D341Med (cell line): ENCODE measurements at places on chromosomes 5 and 9.

DNA sequence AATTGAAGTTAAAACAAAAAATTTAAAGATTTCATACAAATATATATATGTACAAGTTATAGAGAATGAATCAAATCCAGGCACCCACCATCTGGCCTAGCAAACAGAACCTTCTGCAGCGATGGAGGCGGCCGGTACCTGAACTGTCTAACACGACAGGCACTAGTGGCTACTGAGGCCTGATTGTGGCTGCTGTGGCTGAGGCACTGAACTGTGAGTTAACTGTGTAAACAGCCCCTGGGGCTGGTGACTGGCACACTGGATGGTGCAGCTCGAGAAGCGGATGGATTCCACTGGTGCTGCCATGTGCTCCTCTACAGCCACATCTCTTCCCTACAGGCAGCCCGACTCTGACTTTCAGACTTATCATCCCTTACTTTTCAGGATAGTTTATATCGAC, 82.4 kb downstream of the RAPGEF1 start:
- DNase-seq, result no peak

- DNase-seq, result no peak
Measured at GRCh38 chr5:80592761-80593160, 22.7 kb upstream of the ANKRD34B start.

DNA sequence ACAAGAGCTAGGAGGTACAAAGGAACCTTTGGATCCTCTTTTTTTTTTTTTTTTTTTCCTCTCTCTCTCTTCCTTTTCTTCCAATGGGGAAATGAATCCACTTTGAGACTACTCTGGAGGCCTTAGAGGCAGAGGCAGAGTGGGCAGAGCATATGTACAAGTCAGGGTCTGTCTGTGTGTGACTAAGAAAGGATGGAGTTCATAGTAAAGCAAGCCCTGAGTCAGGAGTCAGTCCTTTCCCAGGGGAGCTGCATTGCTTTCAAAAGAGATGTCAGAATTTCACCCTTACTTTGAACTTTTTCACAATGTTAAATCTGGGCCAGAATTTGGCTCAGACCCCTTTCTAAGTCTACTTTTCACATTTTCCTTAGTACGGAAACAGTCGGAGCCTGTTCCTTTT, 792.4 kb upstream of the C9orf72 start:
- DNase-seq, result no peak

- DNase-seq, result no peak
Measured at GRCh38 chr5:110094548-110094947, 404.8 kb downstream of the MAN2A1 start.

DNA sequence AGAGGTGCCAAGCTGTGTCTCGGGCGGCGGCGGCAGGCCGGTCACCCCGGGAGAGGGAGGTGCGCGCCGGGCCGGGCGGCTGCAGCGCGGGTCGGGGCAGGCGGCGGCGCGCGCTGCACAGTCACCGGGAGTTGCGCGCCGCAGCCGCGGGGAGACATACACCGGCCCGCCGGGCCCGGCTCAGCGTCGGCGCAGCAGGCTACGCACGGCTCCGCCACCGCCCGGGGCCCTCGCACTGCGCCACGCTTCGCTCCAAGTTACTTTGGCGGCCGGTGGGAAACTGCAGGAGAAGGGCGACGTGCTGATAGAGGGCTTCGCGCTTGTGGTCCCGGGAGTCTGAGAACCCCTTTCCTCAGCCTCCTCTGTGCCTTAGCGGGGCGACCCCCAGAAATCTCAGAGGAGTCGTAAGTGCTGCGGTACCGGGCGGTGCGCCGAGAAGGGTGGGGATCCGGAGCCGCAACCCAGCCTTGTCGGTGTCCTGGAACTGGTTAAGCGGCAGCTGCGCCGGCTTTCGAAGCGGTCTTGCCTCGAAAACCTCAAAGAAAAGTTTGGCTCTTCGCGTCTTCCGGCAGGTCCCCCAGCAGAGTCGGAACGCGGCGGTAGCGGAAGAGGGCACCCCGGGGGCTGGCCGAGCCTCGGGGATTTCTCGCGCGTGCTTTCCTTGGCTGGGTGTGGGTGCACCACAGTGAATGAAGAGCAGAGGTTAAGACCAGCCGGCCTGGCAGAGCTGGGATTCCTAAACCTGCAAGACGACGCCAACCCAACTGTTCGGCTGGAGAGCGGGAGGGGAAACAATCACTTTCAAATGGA, at the start of gene EFNA5:
TSS of gene EFNA5 (minus strand) at position 6 of the 810 bp plus-strand sequence.
- DNase-seq, result peak; percentile 73

- no peak for DNase-seq
Measured at GRCh38 chr9:69326261-69326660, 1.2 kb downstream of the ENTREP1 start.
